Cortex of kidney (tissue), 1 donor: ENCODE measurements at places on chromosomes 1 and 21.

DNA sequence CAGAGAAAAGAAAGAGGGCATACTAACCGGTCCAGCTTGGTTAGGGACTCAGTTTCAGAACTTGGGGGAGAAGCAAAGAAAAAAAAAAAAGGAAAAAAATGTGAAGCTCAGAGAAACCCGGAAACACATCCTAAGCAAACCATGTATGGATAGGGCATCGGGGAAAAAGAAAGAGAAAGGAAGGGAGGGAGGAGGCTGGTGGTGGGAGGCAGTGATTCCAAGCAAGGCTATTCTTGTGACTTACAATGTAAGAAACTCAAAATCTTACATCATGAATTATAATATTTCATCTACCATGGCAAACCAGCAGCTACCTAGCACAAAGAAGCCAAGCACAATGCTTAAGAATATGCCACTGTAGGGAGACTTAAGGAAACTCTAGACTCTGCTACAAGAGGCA is 60.3 kb downstream of the UBR4 start:
- no peak for DNase-seq

DNA sequence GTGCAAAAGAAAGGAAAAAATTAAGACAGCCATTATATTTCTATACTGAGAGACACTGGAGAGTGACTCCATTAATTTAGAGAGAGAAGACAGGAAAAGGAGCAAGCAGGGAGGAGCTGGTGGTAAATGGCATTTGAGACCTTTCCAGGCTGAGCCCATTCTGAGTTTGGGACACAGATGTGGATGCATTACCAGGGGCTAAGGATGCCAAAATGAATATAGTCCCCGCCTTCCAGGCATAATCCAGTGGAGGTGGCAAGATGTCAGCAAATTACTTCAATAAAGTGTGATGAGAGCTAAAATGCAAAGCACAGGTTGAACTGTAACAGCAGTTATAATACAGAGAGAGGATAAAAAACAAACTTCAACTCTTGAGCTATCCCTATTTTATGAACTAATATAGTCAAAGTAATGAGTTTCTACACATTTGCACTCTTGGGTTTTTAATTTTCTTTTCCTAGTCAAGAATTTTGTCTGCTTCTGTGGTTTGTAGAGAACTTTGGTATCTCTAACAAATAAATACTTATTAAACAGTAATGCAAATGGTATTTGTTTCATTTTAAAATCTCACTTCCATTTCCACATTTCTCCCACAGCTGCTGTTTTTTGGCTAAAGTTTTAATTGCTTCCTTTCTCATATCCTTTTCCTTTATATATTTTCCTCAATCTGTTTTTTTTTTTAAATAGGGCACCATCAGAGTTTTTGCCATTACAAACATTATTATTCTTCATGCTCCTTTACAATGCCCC is 228.2 kb upstream of the KCNK2 start:
- DNase-seq, result no peak

DNA sequence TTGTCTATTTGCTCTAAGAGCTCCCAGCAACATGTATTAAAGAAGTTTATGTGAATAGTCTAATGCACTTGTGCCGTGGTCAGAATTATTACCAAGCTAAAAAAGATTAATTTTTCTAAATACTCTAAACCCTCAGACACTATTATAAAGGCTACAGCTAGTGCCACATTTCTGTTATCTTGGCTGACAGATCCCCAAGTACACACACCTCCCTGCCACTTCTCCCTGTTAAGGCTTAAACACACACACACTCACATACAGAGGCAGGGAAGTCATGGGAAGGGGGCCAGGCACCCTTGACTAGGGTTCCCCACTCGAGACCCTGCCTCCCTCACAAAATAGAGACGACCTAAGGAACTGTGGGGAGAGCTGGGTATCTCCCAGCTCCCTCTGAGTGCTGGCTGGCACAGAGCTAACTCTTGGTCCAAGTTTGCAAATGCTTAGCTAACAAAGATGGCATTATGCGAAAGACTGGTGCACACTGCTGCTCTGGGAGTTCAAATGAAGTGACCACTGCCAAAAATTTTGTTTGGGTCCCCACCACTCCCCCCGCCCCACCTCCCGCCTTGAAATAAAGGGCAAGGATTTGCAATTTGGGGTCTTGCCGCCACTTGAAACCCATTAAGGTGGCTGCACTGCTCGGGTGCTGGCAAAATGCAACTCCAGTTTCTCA is 9.8 kb downstream of the SSBP3 start:
- no peak for DNase-seq

DNA sequence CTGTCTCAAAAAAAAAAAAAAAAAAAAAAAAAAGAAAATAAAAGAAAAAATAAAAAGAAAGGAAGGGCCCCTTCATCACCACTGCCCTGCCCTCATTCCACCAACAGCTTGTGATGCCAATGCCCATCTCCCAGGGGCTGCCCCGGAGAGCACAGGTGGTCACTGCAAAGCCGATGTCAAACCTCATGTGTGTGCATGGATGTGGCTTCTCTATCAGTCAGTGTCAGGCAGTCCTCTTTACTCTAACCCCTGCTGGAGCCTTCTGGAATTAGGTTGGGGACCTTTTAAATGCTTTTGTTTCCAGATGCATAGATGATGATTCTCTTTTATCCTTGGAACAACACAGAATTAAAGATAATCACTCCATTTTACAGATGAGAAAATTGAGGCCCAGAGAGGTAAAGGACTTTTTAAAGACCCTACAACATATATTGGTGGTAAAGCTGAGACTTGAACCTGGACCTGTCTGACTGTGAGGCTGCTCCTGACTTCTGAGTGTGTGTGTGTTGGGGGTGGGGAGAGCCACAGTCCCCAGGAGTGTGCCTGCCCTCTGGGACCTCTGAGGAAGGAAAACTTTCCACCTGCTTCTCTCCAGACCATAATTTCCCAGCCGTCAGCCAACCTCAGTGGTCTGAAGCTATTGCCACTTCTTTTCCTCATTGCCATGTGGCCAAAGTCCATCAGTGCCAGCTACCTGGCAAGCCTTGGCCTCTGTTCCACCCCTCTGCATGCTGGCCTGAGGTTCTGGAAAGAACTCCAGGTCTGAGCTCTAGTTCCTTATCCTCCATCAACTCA is 3.0 kb upstream of the TMEM54 start:
- DNase-seq, result no peak

GRCh38 chr1:71785450-71785849 is 496.9 kb downstream of the NEGR1 start:
- DNase-seq, result no peak

GRCh38 chr1:214568328-214568727 is 16.9 kb upstream of the PTPN14 start:
- DNase-seq, result no peak

- no peak for DNase-seq
Observed at GRCh38 chr1:84644472-84644871, 45.8 kb downstream of the SSX2IP start.

DNA sequence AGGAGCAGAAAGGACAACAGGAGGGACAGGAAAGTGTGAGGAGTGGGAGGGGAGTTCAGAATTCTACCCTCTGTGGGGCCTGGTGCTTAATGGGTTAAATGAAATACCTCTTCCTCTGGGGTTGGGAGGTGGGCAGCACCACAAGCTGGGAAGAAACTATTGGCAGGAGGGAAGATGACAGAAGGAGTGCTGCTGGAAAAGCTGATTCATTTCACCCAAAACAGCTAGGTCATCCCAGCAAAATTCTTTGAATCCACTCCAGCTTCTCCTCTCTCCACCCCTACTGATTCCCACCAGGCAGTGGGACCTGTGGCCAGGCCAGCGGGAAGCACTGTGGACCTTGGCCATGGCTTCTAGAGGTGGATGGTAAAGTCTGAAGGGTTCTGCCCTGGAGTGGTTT is 12.8 kb downstream of the BCAN start:
- no peak for DNase-seq

GRCh38 chr1:101051688-101052638 is 26.4 kb upstream of the DPH5 start:
- no peak for DNase-seq

DNA sequence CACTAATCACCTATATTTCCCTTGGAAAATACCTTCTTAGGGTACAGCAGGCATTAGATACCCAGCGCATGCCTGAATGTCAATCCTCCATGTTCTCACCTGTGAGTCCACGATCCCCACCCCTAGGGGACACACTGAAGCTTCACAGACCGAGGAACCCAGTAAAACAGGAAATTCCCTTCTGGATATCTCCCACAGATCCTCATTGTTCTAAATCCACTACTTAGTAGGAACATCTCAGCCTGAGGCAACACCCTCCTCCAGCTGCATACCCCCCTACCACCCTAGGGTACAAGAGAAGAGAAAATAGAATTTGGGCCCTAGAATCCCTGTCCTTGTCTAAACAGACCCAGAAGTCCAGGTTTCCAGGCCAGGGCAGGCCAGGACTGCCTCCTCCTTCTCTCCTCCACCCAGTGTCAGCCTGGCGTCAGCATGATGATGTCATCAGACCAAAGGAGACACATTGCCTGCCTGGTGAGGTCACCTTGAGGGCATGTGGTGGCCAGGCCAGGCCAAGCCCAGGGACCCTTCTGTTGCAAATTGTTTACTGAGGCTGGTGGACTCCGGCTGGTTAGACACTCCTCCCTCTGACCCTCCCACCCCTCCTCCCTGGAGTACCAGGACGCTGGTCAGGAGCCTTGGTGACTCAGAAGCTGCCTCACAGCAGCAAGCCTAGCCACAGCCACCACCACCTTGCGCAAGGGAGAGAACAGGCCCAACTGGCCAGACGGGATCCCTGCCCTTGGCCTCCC is 6.2 kb downstream of the NECTIN4 start:
- DNase-seq, result no peak

GRCh38 chr1:204989266-204990058 is 53.5 kb upstream of the CNTN2 start:
- DNase-seq, result no peak

- no peak for DNase-seq
Observed at GRCh38 chr1:159092036-159092760, 15.6 kb upstream of the AIM2 start.
